ENCODE measurements at places on chromosomes 7 and 10.

DNA sequence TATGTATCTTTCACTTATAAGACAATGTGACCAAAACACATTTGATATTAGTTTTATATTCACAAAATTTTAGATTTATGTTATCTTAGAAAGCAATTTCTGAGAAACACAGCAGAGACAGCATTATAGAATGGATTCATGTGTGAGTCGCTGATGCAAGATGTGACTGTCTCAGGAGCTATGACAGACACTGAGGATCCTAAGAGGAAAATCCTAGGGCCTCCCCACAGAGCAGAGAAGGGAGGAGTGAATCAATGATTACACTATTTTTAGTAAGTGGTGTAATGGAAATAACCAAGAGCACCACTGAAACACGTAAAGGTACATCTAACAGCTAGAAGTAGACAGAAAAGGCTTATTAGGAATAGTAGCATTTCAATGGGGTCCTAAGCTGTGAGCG lies 204.0 kb upstream of the PTN start:
- DNase-seq = no peak

- no peak for DNase-seq
Measured at GRCh38 chr7:38753347-38753746, 122.2 kb upstream of the AMPH start.

DNA sequence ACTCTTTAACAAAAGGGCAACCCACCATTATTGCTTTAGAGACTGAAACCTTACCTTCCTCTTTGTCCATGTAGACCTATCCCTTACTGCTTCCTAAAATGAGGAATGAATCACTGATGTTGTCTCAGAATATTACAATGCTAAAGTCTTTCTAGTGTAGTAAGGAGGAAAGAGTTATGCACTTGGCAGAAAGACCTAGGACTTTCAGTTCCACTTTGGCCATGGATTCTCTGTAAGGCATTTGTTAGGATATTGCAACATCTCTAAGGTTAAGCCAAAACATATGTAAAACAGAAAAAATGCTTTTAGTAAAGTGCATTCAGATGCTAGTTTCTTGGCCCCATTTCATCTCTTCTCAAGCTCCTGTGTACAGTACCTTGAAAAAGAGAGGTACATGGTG lies 230.9 kb downstream of the PARD3 start:
- DNase-seq = no peak

DNA sequence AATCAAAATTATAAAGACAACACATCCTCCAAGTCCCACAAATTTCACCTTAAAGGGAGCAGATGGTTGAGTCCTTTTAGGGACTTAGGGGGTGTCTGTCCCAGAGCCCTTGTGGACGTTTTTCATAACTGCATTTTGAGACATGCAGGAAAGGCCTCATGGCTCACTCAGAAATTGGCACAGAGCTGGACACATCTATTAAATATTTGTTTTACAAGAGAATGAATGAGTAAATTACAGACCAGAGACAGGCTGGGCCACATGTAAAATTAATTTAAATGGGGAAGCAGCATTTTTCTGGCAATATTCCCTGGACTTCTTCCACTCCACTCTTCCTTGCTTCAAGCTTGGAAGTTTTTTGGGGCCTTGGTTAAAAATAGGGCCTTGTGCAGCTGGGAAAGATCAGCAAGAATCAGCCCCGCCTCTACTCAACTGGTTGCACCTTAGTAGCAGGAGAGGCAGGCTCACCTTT lies 20.0 kb downstream of the LAMB1 start:
- no peak for DNase-seq

GRCh38 chr10:111824128-111824527 lies 359.4 kb downstream of the GPAM start:
- DNase-seq = no peak

All from glutamatergic neuron (in vitro differentiated cells).